ENCODE measurements at places on chromosomes 6 and 20. TPM values are rescaled to one million over a fixed set of nuclear protein-coding genes. Genes with fewer than 3 reads are reported as not detected.

DNA sequence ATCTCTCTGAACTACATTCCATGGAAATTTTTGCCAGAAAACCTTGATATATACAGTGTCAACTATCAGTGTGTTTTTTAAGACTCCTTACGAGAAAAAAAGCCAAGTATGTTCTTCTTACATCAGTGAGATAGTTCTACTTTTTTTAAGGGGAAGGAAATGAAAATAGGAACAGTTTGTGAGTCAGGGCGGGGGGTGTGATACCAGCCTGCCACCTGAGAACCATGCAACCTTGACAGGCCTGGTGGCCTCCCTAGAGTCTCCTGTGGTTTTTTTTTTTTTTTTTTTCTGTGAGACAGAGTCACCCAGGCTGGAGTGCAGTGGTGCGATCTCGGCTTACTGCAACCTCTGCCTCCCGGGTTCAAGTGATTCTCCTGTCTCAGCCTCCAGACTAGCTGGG lies 96.3 kb upstream of the GCM1 start:
- peak; percentile 59 for DNase-seq

GRCh38 chr20:32204205-32205109 lies 3.1 kb downstream of the PLAGL2 start:
- no peak for DNase-seq

Gene ANKEF1
- total RNA-seq, result 2.8 TPM

GRCh38 chr6:35718911-35719381 lies 17.9 kb upstream of the ARMC12 start:
- no peak for DNase-seq

GRCh38 chr6:138521790-138522189 lies 22.5 kb upstream of the NHSL1 start:
- DNase-seq, result no peak

- DNase-seq, result no peak
Measured at GRCh38 chr6:36094753-36095496, 35.4 kb upstream of the MAPK13 start.

- DNase-seq, result peak; percentile 81
Measured at GRCh38 chr20:62805711-62806382, 1.2 kb downstream of the OGFR start.

Gene LRRN4
- 18.9 TPM for total RNA-seq

Gene RAD21L1
- total RNA-seq, result not detected

DNA sequence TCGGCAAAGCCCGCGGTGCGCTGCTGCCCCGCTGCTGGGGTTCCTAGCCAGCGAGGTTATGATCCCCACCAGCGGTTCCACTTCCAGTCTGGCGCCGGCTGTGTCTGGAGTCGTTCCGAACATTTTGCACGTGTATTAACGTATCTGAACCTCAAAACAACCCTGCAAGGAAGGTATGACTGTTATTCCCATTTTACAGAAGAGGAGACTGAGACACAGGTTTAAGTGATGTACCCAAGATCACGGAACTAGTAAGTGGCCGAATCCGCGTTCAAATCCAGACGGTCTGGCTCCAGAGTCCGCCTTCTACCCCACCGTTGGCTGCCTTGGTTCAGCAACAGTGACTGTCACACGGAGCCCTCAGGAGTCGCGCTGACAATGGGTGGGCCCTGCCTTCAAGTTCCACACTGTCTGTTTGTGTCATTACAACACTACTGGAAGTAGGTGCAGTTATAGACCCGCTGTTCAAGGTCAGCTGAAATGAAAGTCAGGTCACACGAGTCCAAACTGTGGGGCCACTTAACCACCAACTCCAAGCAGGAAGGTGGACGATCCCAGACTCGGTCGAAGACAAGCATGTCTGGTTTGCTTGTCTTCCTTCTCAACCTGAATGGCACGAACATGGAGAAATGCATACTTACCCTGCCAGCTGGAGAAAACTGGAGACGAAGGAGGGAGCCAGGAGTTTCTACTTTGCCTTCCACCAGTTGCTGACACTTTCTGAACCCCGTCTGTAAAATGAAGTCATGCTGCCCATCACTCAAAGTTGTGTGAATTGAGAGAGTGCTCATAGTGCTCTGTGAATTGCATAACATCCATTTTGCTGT lies 803 bp upstream of the SRXN1 start:
- no peak for DNase-seq

Gene FGD2
- total RNA-seq, result 192 TPM

- DNase-seq, result no peak
Measured at GRCh38 chr6:1176567-1176966, 135.3 kb upstream of the FOXQ1 start.

DNA sequence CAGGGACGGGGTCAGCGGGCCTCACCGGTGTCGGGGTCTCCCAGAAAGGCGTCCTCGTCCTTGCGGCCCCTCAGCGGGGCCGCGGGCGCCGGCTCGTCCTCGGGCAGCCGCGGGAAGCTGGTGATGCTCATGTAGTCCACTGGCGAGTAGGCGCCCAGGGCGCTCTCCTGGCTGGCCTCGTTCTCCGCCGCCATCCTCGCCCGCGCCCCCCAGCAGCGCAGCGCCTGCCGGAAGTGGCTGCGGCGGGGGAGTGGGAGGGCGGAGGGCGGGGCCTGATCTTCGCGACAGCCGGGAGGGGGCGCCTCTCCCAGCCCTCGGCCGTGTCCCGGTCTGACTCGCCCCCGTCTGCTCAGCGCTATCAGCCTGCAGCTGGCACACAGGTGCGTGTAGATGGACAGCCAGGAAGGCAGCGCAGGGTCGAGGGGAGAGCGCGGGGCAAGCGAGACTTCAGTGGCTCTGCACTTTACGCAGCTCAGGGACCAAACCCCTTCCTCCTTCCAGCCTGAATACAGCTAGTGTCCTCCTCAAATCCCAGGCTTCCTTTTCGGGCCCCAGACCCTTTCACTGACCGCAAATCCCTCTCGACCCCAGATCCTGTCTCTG lies at the start of gene GGT7:
GGT7 (minus strand) TSS at position 235 of the 603 bp plus-strand sequence; CDS start at position 194, 41 bp downstream.
- DNase-seq, result peak; percentile 96

Gene OR2B6
- not detected for total RNA-seq

Gene ULBP1
- total RNA-seq, result 0.52 TPM

DNA sequence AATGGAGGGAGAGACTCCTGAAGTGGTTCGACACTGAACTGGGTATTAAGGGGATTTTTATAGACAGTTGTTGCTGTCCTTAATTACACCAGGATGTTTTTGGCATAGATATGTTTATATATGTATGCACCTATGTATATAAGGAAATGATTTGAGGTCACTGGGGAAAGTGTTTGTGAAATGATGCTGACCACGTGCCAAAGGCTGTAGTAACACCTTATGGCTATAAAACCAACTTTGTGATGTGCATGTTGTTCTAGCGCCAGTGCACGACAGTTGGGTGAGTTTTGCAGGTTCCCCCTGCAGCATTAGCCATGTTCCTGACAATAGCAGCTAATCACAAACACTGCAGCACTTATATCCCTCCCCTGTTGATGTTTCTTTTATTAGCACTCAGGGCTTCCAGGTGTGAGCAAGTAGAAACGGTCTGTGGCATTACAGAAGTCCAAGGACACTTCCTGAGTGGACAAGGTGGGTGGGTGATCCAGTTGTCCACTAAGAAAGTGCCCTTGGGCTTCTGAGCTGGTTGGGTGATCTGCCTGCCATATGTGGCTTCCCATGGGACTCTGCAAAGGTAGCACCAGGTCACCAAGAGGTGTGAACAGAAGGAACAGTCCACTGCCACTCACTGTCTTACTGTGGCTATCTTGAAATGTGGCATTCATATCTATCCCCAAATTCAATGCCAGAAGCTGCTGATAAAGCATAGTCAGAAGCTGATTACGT lies 63.0 kb upstream of the RBM24 start:
- no peak for DNase-seq

- DNase-seq, result no peak
Measured at GRCh38 chr6:158475344-158476302, 84.3 kb upstream of the TMEM181 start.

- DNase-seq, result peak; percentile 93
Measured at GRCh38 chr6:10720265-10720959, 2.5 kb upstream of the TMEM14C start.

DNA sequence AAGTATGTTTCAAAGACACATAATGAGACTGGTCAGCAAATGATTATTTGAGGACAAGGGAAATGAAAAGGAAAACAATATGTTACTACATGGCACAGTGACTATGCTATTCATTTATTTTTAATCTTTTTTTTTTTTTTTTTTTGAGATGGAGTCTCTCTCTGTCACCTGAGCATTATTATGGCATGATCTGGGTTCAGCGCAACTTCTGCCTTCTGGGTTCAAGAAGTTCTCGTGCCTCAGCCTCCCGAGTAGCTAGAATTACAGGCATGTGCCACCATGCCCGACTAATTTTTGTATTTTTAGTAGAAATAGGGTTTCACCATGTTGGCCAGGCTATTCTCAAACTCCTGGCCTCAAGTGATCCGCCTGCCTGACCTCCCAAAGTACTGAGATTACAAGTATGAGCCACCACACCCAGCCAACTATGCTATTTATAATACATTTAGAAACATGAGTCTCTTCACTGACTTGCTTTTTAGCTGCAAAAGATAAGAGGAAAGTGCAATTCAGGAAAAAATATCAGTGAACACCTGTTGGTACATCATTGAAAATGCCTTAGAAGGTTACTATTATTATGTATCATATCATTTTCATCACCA lies 3.4 kb downstream of the CALHM4 start:
- DNase-seq, result no peak

DNA sequence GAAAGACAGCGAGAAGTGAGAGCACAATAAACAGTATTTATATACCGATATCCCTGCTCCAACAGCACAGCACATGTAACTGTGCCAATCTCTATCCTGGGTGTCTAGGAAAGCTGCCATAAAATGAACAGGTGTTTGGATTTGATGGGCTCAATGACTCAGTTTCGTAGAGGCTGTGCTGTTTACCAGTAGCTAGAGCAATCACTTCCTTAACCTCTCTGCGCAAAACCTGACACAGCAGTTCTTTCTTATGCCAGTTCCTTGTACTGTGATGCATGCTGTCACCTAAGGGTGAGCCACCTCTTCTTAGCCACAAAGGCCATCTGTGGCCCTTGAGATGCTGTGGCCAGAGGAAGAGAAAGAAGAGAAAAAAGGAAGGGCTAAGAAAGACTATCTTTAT lies 59.3 kb downstream of the SHPRH start:
- no peak for DNase-seq

GRCh38 chr6:158910484-158911440 lies 89.2 kb downstream of the RSPH3 start:
- DNase-seq, result peak; percentile 42

Gene NRSN1
- total RNA-seq, result not detected

Gene TP53RK
- total RNA-seq, result 21.9 TPM

DNA sequence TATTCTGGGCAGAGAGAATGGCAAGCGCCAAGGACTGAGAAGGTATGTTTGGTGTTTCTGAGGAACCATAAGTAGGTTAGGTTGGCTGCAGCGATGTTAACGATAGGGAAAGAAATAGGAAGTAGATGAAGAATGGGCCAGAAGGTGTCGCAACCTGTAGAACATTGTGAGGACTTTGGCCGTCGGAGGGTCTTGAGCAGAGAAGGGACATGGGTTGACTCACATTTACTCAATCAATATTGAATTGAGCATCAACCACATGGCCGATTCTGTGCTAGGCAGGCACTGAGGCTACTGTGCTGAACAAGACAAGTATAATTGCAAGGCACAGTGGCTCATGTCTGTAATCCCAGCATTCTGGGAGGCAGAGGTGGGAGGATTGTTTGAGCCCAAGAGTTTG lies 26.8 kb upstream of the RPN2 start:
- DNase-seq, result no peak

- no peak for DNase-seq
Measured at GRCh38 chr20:62850333-62850974, 11.2 kb downstream of the TCFL5 start.

Gene IL20RA
- 10.2 TPM for total RNA-seq

Gene SUPT3H
- total RNA-seq, result 6.4 TPM

DNA sequence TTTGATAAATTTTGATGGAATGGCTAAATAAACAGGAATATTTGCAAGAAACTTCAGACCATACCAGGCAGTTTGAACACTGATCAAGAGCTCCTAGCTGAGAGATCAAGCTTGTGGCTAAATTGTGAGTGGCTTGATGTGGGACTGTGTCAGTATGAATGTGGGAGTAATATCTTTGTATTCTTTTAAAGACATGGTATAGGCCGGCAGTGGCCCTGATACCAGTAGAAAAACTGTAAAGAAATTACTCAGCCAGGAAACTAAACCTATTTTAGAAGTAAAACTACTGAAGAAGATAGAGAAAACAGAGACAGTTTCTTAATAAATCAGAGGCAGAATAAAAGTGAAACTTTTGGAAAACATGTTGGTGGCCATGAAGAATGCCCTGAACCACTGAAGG lies 608.4 kb upstream of the SYNCRIP start:
- DNase-seq, result no peak

Gene ADGRF1
- total RNA-seq, result 2.3 TPM

GRCh38 chr6:146433881-146434731 lies 109.5 kb upstream of the RAB32 start:
- DNase-seq, result peak; percentile 81

Gene OR2H1
- total RNA-seq, result not detected

DNA sequence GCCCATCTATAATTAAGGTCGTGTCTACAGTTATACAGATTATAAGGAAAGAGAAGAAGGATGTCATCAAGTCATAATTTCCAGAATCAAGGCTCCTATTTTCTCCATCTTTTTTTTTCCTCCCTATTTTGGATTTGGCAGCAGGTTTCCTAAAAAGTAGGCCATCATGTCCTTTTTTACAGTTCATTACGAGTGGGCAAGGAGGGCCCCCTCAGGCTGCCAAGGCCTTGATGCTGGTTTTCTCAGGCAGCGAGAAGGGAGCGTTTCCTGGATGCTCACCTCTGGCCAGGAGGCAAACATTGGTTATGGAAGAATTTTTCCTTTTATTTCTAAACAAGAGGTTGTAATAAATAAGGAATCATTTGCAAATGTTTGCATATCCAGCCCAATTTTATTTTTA lies 414.6 kb downstream of the DHX35 start:
- DNase-seq, result no peak

GRCh38 chr6:109507490-109508072 lies 24.6 kb upstream of the ZBTB24 start:
- no peak for DNase-seq

Gene DYNLRB1
- total RNA-seq, result 145 TPM

GRCh38 chr6:133376743-133377142 lies 135.6 kb downstream of the EYA4 start:
- no peak for DNase-seq

GRCh38 chr6:73523434-73524123 lies 2.7 kb upstream of the EEF1A1 start:
- peak; percentile 79 for DNase-seq

- DNase-seq, result no peak
Measured at GRCh38 chr6:50285735-50286134, 236.0 kb upstream of the DEFB112 start.

DNA sequence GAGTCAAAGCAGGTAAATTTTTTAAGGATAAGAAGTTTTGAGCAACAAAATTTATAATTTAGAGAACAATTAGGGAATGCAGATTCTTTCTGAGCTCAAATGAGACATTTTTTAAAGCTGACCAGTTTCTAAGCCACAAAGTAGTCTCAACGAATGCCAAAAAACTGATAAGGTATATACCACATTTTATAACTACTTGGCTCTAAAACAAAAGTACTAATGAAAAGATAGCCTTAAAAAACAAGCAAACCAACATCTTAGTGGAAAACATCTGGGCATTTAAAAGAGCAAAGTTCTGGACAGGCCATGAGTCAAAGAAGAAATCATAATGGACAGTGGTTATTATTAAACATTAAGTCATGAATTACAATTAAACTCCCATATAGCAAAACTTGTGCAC lies 23.2 kb upstream of the RNF146 start:
- no peak for DNase-seq

GRCh38 chr6:62652692-62653328 lies 366.8 kb upstream of the KHDRBS2 start:
- DNase-seq, result no peak
